ENCODE measurements at places on chromosomes 3 and 15.

GRCh38 chr3:42535981-42536784 lies 33.7 kb downstream of the VIPR1 start:
- peak; percentile 31 for DNase-seq

DNA sequence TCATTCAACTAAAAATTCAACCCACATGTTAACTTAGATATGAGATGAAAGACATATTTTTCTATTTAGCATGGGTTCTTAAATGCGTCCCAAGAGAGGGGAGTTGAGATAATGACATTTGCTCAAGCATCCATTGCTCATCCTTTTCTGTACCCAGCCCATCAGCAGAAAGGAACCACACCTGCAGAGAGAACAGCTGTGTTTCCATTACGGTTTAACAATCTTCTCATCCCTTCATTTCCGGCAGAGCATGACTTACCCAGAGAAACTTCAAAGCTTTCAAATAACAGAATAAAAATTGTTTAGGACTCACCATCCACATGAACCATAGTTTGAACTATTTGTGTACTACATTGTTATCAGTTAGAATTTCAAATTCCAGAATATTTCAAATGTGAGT lies 113.1 kb downstream of the TGFBR2 start:
- no peak for DNase-seq

GRCh38 chr3:29763115-29763514 lies 482.2 kb downstream of the RBMS3 start:
- no peak for DNase-seq

GRCh38 chr15:71679223-71679792 lies 131.0 kb upstream of the NR2E3 start:
- no peak for DNase-seq

GRCh38 chr3:107641572-107642307 lies 119.0 kb downstream of the BBX start:
- no peak for DNase-seq

GRCh38 chr3:41033956-41034519 lies 165.3 kb upstream of the CTNNB1 start:
- DNase-seq, result no peak

GRCh38 chr15:68022061-68022460 lies 32.1 kb upstream of the PIAS1 start:
- DNase-seq, result no peak

GRCh38 chr15:56215769-56216168 lies 27.9 kb downstream of the RFX7 start:
- DNase-seq, result peak; percentile 49

GRCh38 chr3:81352867-81353266 lies 408.6 kb downstream of the GBE1 start:
- DNase-seq, result peak; percentile 20

DNA sequence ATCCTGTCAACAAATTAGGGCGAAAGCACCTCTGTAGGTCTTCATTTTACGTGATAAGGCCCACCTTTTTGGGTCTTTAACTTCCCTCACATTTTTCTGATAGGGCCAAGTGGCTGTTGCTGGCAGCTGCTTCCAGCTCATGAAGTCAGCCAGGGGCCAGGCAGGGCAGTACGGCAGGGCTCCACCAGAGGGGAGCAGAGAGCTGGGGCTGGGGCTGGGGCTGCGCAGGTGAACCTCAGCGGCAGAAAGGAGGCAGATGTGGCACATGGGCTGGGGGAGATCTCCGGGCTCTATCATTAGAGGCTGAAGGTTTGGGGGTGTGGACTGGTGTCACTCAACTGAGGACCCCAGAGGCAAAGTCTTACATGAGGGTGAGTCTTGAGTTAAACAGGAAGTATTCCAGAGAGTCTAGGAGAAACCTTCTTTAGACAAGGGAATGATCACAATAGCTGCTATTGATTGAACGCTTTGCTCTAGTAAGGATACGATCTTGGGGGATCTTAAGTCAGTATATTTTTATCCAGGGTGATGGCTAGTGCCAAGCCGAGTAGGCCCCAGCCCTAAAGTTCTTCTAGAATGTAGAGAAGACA lies 62.8 kb upstream of the MEX3B start:
- DNase-seq, result peak; percentile 39

DNA sequence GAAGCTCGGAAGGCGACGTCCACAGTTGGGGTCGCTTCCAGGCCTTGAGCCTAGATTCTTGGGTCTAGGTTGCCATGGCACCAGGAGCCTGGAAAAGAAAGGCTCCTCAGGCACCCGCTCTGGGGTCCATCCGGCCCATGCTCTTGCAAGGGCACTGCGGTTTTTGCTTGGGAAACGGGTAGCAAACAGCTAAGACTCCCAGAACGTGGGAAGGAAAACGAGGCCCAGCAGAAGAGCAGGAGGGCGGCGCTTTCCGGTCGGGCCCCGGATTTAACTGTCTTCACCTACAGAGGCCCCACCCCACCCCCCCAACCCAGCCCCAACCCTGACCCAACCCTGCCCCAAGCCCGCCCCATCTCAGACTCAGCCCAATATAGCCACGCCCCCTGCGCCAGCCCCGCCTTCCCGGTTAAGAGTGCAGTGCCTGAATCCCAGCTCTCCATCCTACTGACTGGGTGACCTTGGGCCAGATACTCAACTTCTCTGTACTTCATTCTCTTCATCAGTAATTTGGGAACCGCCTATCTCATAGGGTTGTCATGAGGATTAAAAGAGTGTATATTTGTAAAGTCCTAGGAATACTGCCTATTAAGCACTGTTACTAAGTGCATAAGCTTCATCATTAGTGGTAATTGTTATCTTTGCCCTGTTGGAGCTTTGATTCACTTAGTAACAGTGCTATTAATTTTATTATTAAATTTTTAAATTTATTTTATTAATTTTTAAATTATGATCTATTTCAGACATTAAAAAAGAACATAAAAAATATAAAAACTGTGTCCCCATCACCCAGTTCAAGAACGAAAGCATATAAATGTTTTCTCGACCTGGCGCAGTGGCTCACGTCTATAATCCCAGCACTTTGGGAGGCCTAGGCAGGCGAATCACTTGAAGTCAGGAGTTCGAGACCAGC lies 28.4 kb upstream of the SMAD6 start:
- peak; percentile 28 for DNase-seq

DNA sequence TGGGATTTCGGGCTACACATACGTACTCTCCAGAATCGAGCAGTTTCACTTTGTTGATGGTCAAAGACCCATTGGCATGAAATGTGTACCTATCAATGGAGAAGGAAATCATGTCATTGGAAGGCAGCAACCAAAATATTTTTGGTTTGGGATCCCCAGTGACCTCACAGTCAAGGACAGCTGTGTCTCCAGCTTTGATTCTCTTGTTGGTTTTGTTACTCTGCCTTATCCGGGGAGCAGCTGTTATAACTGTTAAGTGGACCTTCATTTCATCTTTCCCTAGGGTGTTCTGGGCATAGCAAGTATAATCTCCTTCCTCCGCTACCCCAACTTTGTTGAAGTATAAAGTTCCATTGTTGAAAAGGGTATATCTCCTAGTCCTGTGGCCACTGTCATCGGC lies 23.0 kb downstream of the IGSF10 start:
- DNase-seq, result no peak

GRCh38 chr3:56076746-56077145 lies 391.5 kb downstream of the ERC2 start:
- no peak for DNase-seq

GRCh38 chr3:11850003-11850402 lies 3.3 kb upstream of the TAMM41 start:
- DNase-seq, result no peak

GRCh38 chr3:15284121-15284889 lies 48.1 kb downstream of the SH3BP5 start:
- peak; percentile 72 for DNase-seq

DNA sequence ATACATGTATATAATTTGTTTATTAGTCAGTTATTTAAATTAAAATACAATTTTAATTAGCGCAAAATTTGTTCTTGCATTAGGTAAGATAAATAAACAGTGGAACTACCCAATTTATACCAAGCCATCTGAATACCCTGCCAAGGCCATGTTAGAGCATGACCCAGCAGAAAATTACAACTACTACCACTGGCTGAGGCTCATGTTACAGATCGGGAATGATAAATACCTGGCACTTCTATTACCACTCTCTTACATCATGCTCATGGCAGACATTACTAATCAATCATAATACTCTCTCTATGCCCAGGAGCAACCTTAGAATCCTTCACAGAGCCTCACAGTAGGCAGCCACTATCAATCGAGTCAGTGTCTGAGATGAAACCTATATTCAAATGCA lies 21.2 kb upstream of the LMOD3 start:
- DNase-seq, result peak; percentile 7

DNA sequence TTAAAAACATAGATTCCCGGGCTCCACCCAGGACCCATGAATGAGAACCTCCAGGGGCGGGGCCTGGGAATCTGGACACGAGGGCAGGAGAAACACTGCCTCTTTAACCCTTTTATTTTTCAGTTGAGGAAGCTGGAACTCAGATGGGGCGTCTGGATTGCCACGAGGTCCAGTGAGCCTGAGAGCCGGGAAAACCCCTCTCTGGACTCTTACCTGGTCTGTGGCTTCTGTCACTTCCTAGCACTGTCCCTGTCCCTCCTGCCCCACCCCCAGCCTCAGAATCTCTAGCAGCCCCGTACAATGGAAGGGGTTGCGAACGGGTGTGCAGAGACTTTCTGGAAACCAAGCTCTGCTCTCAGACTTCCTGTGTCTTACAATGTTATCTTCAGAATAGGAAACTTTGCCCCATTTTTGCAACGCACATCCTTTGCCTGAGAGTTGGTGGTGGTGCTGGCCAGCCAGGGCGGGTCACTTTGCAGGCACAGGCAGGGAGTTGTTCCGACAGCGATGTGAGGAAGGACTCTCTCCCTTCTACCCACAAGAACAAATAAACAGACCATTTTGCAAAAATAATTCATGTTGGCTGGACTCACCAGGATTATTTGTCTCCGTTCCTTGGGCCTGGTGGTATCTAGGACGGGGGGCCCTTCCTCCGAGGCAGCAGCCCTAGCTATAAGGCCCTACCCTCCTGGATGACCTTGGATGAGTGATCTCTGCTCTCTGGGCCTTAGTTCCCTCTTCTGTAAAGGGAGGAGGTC lies 59.1 kb downstream of the SMAD6 start:
- no peak for DNase-seq

DNA sequence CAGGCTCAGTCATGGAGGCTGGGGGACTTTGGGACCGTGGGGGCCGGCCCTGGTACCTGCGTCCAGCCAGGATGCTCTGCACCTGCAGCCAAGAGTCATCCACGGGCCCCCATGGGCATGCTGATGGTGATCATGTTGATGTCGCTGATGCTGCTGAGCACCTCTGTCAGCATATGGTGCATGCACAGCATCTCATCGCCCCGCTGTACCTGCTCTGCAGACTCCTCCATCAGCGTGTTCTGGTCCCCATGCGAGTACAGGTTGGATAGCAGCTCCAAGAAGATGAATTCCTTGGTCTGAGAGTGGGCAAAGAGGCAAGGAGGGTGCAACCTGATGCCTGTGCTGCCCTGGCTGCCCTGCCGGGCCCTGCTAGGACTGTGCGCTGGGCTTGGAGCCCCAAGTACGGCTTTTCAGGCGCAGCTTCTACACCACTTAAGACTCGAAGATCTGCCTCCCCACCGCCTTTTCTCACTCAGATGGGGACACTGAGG lies 7.2 kb downstream of the RPS17 start:
- no peak for DNase-seq

- no peak for DNase-seq
These were observed 43.3 kb upstream of the MITF start for GRCh38 chr3:69695933-69696332.

DNA sequence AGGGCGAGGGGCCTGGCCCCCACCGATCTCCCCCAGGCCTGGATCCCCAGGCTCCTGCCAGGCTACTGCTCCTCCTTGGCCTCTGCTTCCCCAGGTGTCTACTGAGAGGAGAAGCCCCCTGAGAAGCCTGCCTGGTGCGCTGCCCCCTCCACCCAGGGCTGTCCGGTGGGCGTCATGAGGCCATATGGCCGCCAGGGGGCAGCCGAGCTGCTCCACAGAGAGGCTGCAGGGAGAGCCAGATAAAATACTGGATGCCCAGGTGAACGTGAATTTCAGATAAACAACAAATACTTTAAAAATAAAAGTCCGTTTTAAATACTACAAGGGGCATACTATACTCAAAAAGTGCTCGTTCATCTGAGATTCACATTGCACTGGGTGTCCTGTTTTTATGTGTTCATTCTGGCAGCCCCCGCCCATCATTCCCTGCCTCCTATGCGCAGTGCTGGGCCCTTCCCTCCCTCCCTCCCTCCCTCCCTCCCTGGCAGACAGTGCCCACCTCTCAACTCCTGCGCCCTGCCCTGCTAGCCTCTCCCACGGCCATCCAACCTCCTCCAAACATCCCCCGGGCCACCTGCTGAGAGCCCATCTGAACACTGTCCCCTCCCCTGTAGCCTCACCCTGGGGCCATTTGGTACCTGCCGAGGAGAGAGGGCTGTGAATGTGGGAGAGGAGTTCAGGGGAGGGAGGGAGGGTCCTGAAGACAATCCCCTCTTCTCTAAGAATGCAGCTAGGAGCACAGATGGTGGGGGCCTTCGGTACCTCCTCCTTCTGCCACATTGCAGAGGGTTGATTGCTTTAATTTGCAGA lies 29.6 kb downstream of the PSTPIP1 start:
- DNase-seq, result peak; percentile 26

GRCh38 chr3:7707187-7707586 lies 794.4 kb upstream of the LMCD1 start:
- no peak for DNase-seq

- no peak for DNase-seq
These were observed 63.2 kb upstream of the ATP2B2 start for GRCh38 chr3:10568549-10568948.

- no peak for DNase-seq
These were observed 5.0 kb downstream of the CISH start for GRCh38 chr3:50606596-50606995.

- DNase-seq, result no peak
These were observed 9.5 kb upstream of the CCDC80 start for GRCh38 chr3:112650482-112650881.

DNA sequence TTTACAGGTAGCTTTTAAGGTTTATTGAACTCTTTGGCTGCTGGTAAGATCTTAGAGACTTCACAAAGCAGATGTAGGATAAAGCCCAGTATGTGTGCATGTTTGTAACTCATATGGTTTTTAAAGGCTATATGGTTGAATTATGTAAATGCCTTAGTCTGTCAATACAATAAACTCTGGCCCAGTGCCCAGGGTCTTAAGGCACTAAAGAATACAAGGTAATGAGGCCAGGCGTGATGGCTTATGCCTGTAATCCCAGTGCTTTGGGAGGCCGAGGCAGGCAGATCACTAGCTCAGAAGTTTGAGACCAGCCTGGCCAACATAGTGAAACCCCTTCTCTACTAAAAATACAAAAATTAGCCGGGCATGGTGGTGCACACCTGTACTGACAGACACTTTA lies 170.3 kb upstream of the CGNL1 start:
- DNase-seq, result no peak

GRCh38 chr3:197730200-197730599 lies 6.5 kb downstream of the RUBCN start:
- peak; percentile 91 for DNase-seq
